ENCODE measurements at places on chromosomes 5 and 9.

DNA sequence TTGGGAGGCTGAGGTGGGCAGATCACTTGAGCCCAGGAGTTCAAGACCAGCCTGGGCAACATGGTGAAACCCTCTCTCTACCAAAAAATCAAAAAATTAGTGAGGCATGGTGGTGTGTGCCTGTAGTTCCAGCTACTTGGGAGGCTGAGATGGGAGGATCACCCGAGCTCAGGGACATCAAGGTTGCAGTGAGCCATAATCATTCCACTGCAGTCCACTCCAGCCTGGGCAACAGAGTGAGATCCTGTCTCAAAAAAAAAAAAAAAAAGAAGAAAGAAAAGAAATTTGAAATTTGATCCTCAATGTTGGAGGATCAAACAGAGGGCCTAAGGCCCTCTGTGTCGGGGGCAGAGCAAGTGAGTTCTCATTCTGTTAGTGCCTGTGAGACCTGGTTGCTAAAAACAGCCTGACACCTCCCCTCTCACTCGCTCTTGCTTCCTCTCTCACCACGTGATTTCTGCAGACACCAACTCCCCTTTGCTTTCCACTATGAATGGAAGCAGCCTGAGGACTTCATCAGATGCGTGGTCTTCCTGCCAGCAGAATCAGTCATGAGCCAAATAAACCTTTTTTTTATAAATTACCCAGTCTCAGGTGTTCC lies 8.4 kb upstream of the GOLPH3 start:
- no peaks in the 10 kb centered on the region for H3K27me3 ChIP-seq
- H3K27ac ChIP-seq, result no peak overlapping the region
- no peaks in the 10 kb centered on the region for H3K4me1 ChIP-seq
- no peak for DNase-seq

- H3K36me3 ChIP-seq, result no peaks in the 10 kb centered on the region
- H3K4me1 ChIP-seq, result no peaks in the 10 kb centered on the region
- DNase-seq, result no peak
- H3K4me3 ChIP-seq, result no peak overlapping the region
- no peak overlapping the region for H3K27ac ChIP-seq
Observed at GRCh38 chr5:26259081-26259480, 779.3 kb downstream of the CDH9 start.

- H3K36me3 ChIP-seq, result peaks cover 35% of the 10 kb centered on the region
- no peaks in the 10 kb centered on the region for H3K4me1 ChIP-seq
- H3K27ac ChIP-seq, result no peak overlapping the region
- no peak overlapping the region for H3K4me3 ChIP-seq
- H3K27me3 ChIP-seq, result no peaks in the 10 kb centered on the region
Observed at GRCh38 chr5:53053364-53053763, 56.2 kb downstream of the MOCS2 start.

DNA sequence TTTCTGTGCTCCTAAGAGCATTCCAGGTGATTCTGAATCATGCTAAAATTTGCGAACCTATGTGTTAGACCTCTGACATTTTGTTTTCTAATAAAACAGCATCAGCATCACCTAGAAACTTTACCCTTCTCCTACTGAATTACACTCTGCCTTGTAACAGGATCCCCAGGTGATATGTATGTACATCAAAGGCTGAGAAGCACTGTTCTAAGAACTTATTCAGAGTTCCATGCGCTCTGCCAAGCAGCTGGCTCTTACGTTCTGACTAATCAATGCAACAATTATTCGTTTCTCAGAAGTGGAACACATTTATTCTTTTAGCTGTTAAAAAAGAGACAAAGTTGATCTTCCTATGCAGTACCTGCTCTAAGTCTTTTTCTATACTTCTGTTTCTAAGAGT lies 228.6 kb downstream of the SLF1 start:
- H3K4me1 ChIP-seq, result no peaks in the 10 kb centered on the region
- no peaks in the 10 kb centered on the region for H3K36me3 ChIP-seq
- DNase-seq, result no peak
- H3K27ac ChIP-seq, result no peak overlapping the region
- H3K27me3 ChIP-seq, result no peaks in the 10 kb centered on the region

GRCh38 chr5:149166128-149166527 lies 24.8 kb downstream of the ABLIM3 start:
- H3K27ac ChIP-seq, result no peak overlapping the region
- H3K4me3 ChIP-seq, result no peak overlapping the region
- H3K27me3 ChIP-seq, result no peaks in the 10 kb centered on the region
- no peak for DNase-seq
- H3K36me3 ChIP-seq, result no peaks in the 10 kb centered on the region

DNA sequence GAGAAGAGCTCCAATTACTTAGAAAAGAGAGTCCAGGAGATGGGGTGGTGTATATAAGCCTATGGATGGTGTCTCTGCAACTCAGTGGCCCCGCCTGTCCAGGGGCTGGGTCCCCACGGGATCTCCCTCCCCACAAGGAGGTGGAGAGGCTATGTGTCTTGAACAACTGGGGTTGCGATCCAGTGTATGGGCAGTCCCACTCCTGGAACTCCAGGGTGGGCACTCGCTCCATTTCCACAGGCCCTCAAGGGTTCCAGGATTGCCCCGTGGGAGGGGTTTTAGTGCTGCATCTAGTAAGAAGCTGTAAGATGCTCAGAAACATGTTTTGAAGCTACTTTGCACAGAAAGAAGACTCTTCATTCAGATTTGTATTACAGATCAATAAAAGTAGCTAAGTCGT lies 558 bp upstream of the SMAD5 start:
- no peak overlapping the region for H3K27ac ChIP-seq
- H3K4me1 ChIP-seq, result peaks cover 19% of the 10 kb centered on the region

- H3K27me3 ChIP-seq, result no peaks in the 10 kb centered on the region
- no peak for DNase-seq
- H3K4me3 ChIP-seq, result no peak overlapping the region
- no peaks in the 10 kb centered on the region for H3K36me3 ChIP-seq
- no peaks in the 10 kb centered on the region for H3K4me1 ChIP-seq
Observed at GRCh38 chr5:103385722-103386121, 127.2 kb downstream of the MACIR start.

Data from PC-9 (cell line).